ENCODE measurements at places on chromosomes 2 and 18. TPM values are rescaled to one million over a fixed set of nuclear protein-coding genes. Genes with fewer than 3 reads are reported as not detected.

Gene CRYGD
- not detected for total RNA-seq

DNA sequence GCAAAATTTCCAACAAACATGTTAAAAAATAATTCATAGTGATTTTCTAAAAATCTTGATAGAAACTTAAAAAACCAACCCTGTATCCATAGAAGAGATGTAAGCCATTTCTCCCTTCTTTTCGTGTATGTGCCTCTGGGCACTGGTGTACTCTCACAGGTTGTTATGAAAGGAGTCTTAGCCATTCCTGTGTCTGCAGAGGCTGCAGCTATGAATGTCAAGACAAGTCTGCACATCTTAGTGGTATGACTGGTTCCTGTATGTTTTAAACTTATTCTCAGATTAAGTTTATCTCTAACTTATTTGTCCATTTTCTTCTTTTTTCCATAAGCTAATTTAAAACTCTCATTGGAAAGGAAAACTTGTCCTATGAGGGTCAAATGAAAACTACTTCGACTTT lies 84.0 kb downstream of the DPP4 start:
- peaks cover 3% of the 10 kb centered on the region for H3K36me3 ChIP-seq
- DNase-seq = no peak
- no peak overlapping the region for H3K4me3 ChIP-seq
- no peaks in the 10 kb centered on the region for H3K27me3 ChIP-seq
- no peaks in the 10 kb centered on the region for H3K4me1 ChIP-seq

- no peaks in the 10 kb centered on the region for H3K27me3 ChIP-seq
- no peak for DNase-seq
- no peak overlapping the region for H3K4me3 ChIP-seq
- no peak overlapping the region for H3K27ac ChIP-seq
- H3K4me1 ChIP-seq = no peaks in the 10 kb centered on the region
Measured at GRCh38 chr2:196587056-196587455, 52.5 kb upstream of the CCDC150 start.

Gene MAPRE3
- total RNA-seq = 17.9 TPM

DNA sequence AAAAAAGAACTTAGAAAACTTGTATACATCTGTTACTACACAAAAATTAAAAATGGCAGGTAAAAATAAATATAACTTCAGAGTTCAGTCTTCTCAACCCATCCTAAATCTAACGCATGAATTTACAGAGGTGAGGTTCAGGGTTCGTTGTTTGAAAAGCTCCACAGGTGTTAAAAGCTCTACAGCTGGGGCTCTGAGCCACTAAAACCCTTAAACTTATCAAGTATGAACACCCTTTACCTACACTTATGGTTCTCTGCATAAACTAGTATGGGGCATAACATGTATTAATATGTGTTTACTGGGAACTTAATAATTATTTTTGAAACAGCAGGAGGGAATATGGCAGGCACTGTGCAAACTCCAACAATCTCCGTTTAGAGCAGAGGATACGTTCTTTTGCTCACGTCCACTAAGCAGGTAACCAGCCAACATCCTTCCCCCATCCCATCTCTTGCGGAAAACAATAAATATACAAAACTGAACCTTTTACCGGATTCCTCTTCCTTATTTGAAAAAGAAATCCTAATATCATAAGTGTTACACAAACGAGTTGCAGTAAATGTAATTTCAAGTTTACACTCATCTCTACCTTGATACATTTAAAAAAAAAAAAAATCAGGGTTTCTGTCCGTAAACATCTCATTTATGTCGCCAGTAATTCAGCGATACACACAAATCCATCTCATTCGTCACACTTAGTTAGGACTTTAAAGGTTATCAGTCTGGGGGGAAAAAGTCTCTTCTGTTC lies 1.3 kb downstream of the PIAS2 start:
- peak overlapping the region; percentile 99 for H3K4me3 ChIP-seq
- no peaks in the 10 kb centered on the region for H3K36me3 ChIP-seq
- peaks cover 4% of the 10 kb centered on the region for H3K4me1 ChIP-seq
- H3K27ac ChIP-seq = no peak overlapping the region

DNA sequence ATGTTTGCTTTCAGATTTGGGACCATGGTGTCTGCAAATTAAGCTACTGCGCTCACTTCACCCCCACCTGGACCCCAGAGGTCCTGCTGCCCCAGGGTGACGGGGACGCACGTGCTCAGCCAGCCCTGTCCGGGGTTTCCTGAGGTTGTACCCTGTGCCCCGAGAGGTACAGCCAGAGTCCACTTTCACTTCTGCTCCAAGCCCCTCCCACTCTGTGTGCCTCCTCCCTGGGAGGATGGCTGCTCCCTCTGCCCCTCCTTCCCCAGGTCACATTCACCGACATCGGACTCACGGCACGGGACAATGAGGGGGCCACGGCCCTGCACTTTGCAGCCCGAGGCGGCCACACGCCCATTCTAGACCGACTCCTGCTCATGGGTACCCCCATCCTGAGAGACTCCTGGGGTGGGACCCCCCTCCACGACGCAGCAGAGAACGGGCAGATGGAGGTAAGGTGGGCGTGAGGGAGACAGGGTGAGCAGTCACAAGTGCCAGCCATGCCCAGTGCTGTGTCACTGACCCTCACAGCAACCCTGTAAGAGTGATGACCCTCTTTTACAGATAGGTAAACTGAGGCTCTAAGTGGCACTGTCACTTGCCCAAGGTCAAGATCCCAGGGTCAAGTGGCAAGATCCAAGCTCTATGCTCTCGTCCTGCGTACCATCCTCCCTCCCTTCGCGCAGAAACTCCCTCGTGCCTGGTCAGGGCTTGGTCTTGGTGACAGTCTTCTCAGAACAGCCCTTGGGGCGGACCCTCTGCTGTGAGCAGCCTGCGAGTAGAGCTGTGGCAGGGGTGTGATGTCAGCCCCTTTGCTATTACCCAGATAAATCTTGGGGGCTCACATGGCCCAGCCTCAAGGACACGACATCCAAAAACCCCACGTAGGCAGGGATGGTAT lies 7.6 kb downstream of the ESPNL start:
- no peaks in the 10 kb centered on the region for H3K36me3 ChIP-seq
- no peak overlapping the region for H3K27ac ChIP-seq
- no peaks in the 10 kb centered on the region for H3K4me1 ChIP-seq
- no peaks in the 10 kb centered on the region for H3K27me3 ChIP-seq

GRCh38 chr18:45786941-45787340 lies 38.5 kb upstream of the SIGLEC15 start:
- no peaks in the 10 kb centered on the region for H3K4me1 ChIP-seq
- no peaks in the 10 kb centered on the region for H3K36me3 ChIP-seq
- H3K27me3 ChIP-seq = no peaks in the 10 kb centered on the region
- DNase-seq = no peak
- H3K27ac ChIP-seq = no peak overlapping the region

GRCh38 chr2:58984731-58985130 lies 743.6 kb upstream of the FANCL start:
- no peaks in the 10 kb centered on the region for H3K27me3 ChIP-seq
- no peak overlapping the region for H3K27ac ChIP-seq
- no peak overlapping the region for H3K4me3 ChIP-seq
- no peak for DNase-seq
- H3K36me3 ChIP-seq = no peaks in the 10 kb centered on the region
- no peaks in the 10 kb centered on the region for H3K4me1 ChIP-seq

- peak overlapping the region; percentile 89 for H3K27ac ChIP-seq
- H3K4me3 ChIP-seq = peak overlapping the region; percentile 42
- H3K27me3 ChIP-seq = no peaks in the 10 kb centered on the region
- no peaks in the 10 kb centered on the region for H3K36me3 ChIP-seq
- no peaks in the 10 kb centered on the region for H3K4me1 ChIP-seq
Measured at GRCh38 chr18:55509631-55510324, 78.2 kb downstream of the TCF4 start.

- no peaks in the 10 kb centered on the region for H3K36me3 ChIP-seq
- H3K27me3 ChIP-seq = no peaks in the 10 kb centered on the region
- no peaks in the 10 kb centered on the region for H3K4me1 ChIP-seq
Measured at GRCh38 chr2:225766431-225766830, 366.9 kb downstream of the NYAP2 start.

GRCh38 chr18:2303517-2304238 lies 267.6 kb downstream of the METTL4 start:
- H3K4me1 ChIP-seq = no peaks in the 10 kb centered on the region
- DNase-seq = no peak
- H3K27ac ChIP-seq = no peak overlapping the region
- H3K27me3 ChIP-seq = no peaks in the 10 kb centered on the region
- no peaks in the 10 kb centered on the region for H3K36me3 ChIP-seq
- H3K4me3 ChIP-seq = no peak overlapping the region

All from kidney (tissue), 22 donors.